C1 segment of cervical spinal cord (tissue), 14 donors: ENCODE measurements at places on chromosomes 12 and 14.

DNA sequence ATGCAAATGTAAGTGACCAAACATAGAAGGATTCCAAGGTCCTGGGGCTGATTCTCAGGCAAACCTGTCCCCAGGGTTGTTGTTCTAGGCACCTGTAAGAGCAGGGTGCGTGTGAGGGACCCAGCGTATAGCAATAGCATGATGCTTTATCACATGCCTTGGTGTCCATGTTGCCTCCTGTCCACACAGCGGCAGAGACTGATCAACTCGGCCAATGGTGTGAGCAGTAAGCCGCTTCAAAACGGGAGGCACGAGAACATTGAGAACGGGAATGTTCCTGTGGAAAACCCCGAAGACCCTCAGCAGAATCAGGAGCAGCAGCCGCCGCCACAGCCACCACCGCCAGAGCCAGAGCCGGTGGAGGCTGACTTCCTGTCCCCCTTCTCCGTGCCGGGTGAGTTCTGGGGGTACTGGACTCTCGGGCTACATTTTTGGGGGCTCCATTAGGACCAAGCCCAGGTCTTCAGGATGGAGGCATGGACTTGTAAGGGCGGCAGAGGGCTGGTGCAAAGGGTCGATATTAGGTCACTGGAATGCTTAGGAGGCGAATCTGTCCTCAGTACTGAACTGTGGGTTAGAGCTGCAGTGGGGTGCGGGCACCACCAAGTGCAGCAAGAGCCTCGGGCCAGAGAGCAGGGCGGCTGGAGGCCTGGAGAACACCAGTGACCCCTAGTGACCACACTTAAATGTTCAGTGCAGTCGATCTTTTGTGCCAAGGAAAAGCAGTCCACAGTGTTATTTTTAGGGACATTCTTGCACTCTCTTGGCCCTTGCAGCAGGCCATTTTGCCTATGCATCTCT is 57.2 kb upstream of the RIN3 start:
- peak; percentile 41 for DNase-seq

DNA sequence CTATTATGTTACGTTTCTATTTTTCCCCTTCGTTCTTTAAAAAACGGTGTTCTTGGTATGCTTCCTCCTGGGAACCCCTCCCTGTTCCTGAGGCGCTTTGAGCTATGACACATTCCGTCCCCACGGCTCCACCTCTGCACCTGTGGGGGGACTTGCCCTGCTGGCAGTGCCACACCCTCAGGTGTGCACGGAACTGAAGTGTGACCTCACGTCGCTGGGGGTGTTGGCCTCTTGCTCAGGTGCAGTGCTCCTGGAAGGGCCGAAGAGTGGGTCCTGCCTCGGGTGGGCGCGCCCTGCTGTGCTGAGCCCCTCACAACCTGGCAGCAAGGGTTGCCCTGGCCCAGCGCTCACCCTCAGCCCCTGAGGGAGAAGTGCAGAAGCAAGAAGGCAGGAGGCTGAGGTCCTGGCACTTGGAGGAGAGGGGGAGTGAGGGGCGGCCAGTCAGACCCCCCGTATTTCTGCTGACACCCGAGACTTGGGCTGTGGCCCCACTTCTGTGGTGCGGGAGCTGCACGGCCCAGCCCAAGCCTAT is 4.9 kb downstream of the AMN start:
- no peak for DNase-seq

GRCh38 chr14:88312257-88312656 is 10.8 kb downstream of the KCNK10 start:
- DNase-seq, result no peak

DNA sequence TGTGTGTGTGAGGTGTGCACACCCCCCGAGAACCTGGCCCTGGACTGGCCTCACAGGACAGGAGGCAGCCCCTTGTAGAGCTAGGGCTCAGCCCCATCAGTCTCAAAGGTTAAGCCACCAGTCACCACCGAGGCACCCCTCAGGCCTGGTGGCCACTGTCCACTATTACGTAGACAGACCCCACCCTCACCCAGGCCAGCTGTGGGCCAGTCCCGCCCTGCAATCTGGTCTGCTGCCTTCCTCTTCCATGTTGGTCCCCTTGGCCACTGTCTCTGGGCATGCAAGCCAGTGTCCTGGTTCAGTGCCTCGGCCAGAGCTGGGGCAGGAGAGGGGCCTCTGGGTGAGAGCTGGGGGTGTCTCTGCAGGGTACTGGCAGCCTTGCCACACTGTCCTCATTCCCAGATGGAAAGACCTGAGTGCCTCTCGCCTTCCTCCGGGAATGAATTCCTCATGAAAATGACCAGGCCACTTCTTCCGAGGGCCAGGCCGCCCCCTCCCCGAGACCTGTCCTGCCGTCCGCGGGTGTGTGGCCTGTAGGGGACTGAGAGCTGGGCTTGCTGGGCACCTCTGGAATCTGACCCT is 897 bp upstream of the TEX22 start:
- DNase-seq, result no peak

DNA sequence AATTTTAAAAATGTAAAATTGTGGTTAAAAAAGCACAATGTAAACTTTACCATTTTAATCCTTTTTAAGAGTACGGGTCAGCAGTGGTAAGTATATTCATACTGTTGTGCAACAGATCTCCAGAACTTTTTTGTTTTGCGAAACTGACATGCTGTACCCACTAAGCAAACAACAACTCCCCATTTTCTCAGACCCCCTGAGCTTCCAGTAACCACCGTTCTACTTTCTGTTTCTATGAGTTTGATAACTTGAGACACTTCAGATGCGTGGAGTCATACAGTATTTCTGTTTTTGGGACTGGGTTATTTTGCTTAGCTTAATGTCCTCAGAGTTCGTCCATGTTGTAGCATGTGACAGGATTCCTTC is 38.0 kb downstream of the CHST11 start:
- no peak for DNase-seq

DNA sequence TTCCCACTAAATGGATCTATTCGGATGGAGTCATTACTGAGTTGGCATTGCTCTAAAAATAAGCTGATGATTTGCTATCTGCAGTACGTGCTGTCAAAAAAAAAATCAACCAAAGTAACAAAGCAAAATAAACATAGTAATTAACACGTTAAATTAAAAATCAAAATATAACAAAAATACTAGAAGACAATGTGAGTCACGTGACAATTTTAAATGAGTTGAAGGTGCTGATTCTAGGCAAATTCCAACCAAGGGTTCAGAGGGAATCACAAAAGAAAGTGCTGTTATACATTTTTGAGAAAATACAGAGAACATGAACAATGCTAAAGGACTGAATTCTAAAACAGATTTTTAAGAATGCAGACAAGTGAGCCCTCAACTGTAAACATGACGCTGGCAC is 45.2 kb upstream of the IFNG-AS1 start:
- no peak for DNase-seq

GRCh38 chr12:3520168-3520567 is 29.2 kb downstream of the PRMT8 start:
- DNase-seq, result no peak

DNA sequence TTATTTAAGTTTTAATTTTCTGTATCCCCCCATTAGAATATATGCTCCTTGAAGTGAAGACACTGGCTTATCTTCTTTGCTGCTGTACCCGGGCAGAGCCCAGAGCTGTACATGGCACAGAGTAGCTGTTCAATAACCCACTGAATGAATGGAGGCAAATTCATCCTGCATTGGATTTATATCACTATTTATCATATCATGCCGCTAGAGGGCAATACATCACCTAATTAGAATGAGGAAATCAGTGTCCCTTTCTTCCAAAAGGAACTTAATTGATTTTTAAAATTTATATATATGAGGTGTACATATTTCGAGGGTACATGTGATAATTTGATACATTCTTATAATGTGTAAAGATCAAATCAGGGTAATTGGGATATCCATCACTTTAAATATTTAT is 89.2 kb upstream of the TMEM260 start:
- DNase-seq, result no peak

DNA sequence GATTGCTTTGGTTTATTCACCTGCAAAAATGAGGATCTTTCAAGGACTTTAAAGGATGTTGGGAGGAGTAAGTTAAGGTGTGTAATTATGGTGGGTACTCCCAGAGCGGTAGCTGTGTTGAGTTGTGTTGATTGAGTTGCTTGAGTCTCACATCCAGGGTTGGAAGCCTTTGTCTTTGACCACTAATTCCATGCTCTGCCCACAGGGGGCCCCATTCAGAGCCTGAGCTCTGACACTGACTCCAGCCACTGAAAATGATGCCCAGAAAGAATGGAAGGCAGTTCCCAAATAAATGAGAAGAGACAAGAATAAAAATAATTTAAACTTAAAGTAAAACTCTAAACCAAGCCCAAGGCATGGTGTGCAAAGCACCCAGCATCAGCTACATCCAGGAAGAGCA is 237.4 kb upstream of the PWP1 start:
- no peak for DNase-seq

GRCh38 chr14:80959496-80959895 is 4.1 kb downstream of the TSHR start:
- DNase-seq, result no peak
